Endothelial cell (in vitro differentiated cells): ENCODE measurements at places on chromosomes 5 and 9.

DNA sequence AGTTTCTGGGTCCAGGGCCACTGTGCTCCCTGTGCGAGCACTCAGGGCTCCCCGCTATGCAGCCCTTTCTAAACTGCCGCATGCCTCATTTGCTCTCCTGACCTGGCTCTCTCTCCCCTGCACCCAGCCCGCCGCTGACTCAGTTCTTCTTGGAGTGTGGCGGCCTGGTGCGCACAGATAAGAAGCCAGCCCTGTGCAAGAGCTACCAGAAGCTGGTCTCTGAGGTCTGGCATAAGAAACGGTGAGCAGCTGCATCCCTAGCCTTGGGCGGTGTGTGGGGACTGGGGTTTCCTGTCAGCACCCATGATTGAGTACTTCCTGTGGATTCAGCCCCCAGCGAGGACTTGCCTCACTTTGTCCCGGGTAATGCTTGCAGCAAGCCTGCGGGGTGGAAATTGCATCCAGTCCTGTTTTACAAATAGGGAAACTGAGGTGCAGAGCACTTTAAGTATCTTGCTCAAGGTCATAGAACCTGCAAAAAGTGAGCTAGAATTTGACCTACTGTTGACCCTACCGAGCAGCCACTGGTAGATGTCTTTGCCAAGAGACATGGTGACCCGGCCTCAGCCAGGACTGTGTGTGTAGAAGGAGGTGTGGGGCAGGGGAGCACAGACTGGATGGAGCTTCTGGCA, 27.9 kb downstream of the USP20 start:
- DNase-seq: no peak

DNA sequence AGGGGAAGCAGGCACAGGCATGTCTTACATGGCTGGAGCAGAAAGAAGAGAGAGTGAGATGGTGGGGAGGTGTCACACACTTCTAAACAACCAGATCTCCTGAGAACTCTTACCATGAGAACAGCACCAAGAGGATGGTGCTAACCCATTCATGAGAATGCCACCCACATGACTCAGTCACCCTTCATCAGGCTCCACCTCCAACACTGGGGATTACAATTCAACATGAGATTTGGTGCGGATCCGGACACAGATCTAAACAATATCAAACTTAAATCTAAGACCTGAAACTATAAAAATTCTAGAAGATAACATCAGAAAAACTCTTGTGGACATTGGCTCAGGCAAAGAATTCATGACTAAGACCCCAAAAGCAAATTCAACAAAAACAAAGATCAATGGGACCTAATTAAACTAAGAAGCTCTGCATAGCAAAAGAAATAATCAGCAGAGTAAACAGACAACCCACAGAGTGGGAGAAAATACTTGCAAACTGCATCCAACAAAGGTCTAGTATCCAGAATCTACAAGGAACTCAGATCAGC, 65.4 kb downstream of the SPATA31C2 start:
- no peak for DNase-seq

DNA sequence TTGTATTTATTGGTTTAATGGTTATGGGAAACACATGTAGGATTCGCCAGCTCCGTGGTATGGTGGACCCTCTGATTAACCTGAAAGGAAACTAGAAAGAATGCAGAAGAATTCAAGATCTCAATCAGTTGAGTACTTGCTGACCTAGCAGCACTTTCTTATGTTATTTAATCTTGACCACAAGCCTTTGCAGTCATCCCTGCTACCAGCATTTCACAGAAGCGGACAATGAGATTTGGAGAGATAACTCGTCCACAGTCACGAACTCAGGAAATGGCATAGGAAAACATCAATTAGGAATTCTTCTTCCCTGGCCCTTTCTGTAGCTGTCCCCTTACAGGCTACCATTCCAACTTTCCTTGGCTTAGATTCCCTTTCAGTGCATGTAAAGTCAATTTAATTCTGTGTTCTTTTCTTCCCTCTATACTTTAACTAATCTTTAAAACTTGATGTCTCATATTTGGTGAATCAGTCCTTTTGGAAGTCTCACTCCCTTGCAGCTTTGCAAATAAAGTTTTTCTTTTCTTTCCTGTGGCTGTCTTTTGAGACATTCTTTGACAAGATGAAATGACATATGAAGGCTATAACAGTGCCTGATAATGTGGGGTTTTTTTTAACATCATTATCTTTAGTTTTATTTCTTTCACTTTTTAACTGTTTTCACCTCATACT, 1.3 kb upstream of the SLC44A1 start:
- DNase-seq: peak; percentile 31

- no peak for DNase-seq
Observed at GRCh38 chr5:9409413-9409960, 136.4 kb downstream of the SEMA5A start.

GRCh38 chr5:130957151-130957550, 207.9 kb downstream of the HINT1 start:
- no peak for DNase-seq
